Activated gamma-delta T cell treated with anti-CD3 and anti-CD28 coated beads, Interleukin-2, amount 50 U/mL, for 16 hours (primary cell): ENCODE measurements at places on chromosomes 4 and X.

DNA sequence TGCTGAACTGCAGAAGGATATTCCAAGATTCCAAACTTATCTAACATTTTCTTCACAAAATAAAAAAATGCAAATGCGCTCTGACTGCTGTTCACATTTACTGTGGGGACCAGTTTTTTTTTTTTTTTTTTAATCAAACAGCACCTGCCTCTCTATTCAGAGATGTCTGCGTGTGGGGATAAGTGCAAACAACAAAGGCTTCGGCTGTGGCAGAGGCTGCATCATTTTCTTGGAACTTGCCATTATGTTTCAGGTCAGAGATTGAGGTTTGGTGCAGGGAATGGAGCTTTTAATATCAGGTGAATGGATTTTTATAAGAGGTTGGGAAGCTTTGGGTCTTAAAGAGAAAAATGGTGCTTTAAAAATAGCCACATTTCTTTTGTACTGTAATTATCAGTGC lies 78.2 kb upstream of the TET2 start:
- DNase-seq = no peak

GRCh38 chrX:72272868-72273267 lies 4.2 kb downstream of the RPS4X start:
- no peak for DNase-seq

DNA sequence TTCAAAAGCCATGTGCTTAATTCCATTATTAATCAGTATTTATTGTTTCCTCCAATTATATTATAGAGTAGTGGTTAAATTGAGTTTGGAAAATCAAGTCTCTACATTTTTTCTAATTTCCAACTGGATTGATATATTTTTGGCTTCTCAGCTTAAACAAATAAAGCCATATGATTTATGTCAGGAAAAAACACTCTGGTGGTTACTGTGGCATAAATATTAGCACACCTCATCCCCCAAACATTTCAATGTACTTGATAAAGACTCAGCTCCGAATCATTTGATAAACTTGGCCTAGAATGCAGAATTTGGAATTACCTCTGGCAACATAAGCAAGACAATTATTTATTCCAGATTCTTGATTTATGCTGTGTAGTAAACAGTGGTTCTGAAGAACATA lies 2313.8 kb downstream of the ARAP2 start:
- no peak for DNase-seq

- DNase-seq = no peak
Measured at GRCh38 chrX:9370893-9371292, 94.0 kb upstream of the TBL1X start.

GRCh38 chrX:77119706-77120105 lies 327.5 kb upstream of the FGF16 start:
- no peak for DNase-seq

DNA sequence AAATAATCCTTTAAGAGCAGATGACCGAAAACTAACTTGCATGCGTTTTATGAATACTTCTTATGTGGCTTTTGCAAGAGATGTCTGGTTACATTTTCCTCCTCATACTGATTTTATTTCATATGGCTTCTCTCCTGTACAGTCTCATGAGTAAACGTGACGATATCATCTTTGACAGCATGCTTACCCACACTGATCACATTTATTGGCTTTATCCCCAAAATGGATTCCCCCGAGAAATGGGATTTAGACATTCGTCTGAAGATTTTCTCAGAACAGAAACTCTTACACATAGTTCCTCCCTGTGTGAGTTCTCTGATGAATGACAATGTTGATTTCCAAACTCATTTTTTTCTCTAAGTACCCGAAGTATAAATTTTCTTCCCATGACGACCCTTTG lies 939.7 kb upstream of the LCORL start:
- no peak for DNase-seq

GRCh38 chr4:18075823-18076433 lies 54.4 kb upstream of the LCORL start:
- DNase-seq = no peak

DNA sequence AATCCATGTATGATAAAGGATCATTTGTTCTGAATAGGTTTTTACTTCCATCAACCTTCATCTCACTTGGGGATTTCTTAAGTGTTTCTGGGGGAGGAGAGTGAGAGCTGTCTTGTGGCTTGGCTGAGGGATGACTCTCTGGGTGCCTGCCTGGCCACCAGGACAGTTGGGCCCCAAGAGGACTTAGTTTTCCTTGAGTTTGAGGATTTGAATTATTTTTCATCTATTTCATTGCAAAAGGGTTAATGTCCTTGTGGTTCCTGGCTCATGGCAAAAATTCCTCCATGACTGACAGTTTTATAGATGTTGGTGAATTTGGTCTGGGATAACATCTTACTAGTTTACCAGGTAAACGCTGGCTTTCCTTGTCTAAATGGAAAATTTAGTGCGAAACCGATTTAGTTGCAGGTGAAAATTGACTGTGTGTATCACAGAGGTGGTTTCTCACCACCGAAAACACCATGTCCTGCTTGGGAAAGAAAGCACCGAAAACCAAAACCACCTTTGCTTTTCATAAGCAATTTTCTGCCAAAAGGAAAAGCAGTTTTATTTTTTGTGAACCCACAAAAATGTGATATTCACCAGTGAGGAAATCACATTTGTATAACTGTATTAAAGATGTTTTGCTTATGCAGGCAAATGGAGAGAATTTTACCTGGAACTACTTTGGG lies 331.3 kb upstream of the SFRP2 start:
- no peak for DNase-seq

DNA sequence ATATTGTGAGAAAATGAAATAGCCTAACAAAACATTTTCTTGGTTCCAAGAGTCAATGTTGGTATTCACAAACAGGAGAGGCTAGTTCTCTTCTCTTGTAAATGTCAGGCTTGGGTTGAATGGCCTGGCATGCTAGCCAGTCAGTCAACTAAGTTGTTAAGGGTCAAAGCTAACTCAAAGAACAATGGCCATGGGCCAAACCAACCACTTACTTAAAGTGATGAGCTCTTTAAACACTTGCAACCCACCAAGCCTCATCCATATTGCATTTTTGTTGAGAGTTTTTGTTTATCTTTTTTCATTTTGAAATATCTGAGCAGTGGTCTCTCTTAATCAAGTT lies 394.5 kb downstream of the RAB28 start:
- DNase-seq = no peak

- no peak for DNase-seq
Measured at GRCh38 chr4:77581724-77582123, 23.9 kb upstream of the CXCL13 start.

- no peak for DNase-seq
Measured at GRCh38 chr4:158134222-158134621, 38.6 kb downstream of the GASK1B start.

- DNase-seq = no peak
Measured at GRCh38 chr4:76623217-76624045, 188.4 kb downstream of the SHROOM3 start.

GRCh38 chrX:154795016-154795415 lies 10.3 kb downstream of the MPP1 start:
- no peak for DNase-seq

GRCh38 chrX:54178100-54178940 lies 4.7 kb downstream of the FAM120C start:
- DNase-seq = no peak

DNA sequence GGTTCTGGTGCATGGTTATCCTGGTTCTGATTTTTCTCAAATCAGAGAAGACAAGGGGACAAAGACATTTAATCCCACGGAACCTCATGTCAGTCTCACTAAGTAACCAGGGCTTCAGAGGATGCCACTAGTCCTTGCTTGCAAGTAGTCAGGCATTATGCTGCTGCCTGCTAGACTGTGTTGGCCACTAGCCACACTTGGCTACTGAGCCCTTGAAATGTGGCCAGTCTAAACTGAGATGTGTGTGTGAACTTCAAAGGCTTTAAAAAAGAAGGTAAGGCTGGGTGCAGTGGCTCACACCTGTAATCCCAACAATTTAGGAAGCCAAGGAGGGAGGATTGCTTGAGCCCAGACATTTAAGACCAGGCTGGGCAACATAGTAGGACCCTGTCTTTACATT lies 48.6 kb upstream of the IGFBP7 start:
- DNase-seq = no peak

DNA sequence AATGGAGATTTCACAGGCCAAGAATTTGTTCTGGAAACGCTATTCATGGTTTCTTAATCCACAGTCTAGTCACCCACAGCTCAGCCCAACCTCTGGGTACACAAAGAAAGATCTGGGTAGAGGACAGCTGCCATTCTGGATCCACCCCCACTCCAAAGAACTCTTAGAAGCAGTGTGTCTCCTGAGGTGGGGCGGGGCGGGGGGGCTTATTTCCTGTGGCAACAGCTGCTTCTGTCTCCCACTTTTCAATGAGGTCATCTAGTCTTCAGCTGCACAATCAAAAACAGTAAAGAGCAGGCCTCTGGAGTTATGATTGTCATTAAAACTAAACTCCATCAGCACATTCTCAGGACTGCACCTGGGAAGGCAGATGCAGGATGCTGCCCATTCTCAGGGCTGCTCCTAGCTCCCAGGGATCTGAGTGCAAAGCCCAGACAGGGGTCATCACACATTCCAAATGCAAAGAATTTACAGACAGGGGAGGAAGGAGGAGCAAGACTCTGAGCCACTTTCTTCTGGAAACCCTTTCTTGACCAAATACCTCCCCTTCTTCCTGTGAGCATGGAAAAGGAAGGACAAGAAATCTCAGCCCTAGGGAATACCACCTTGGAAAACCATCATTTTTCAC lies 207.3 kb downstream of the HS6ST2 start:
- no peak for DNase-seq

GRCh38 chrX:102651242-102652011 lies at the start of gene GPRASP1:
Gene GPRASP1, plus strand, starts transcription at chrX:102651483. Its CDS starts 2,431 bp downstream, at chrX:102653914.
- DNase-seq = peak; percentile 36

- no peak for DNase-seq
Measured at GRCh38 chr4:40731792-40732245, 17.9 kb upstream of the NSUN7 start.

DNA sequence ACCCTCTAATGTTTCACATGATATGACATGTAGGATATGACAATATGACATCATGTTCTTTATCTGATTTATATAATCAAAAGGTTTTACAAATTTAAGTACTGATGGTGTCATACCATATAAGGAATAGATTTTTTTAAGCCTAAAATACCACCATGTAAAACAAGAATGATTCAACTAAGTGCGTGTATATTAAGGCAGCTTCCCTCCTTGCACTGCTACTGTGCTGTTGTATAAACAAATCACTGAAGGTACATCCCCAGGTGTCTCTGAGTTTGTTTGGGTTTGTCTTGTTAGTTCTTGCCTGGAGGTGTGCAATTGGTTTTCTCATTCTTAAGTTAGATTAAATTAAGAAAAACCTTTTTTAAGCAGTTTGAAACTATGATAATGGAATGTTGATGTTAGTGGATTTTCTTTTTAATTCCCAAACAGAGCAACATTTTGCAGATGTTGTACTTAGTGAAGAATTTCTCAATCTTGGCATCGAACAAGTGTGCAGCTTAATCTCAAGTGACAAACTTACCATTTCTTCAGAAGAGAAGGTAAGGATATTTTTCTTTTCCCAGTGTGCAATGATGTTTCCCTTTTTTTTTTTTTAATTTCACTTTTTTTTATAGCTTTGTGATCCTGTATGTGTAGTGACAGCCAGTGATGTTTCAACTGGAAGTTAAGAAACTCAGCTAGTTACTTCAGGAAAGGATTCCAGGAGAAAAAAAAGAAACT lies 33.4 kb upstream of the MSMO1 start:
- no peak for DNase-seq

GRCh38 chrX:94751611-94752010 lies 1077.6 kb downstream of the FAM133A start:
- no peak for DNase-seq

GRCh38 chrX:122941806-122942205 lies 242.3 kb upstream of the GRIA3 start:
- no peak for DNase-seq

- no peak for DNase-seq
Measured at GRCh38 chr4:19130866-19131265, 1109.3 kb upstream of the LCORL start.

- no peak for DNase-seq
Measured at GRCh38 chr4:173990126-173990868, 293.2 kb downstream of the FBXO8 start.

- DNase-seq = no peak
Measured at GRCh38 chr4:47954245-47954644, 39.9 kb upstream of the NFXL1 start.
